ENCODE measurements at places on chromosomes 2 and 18.

DNA sequence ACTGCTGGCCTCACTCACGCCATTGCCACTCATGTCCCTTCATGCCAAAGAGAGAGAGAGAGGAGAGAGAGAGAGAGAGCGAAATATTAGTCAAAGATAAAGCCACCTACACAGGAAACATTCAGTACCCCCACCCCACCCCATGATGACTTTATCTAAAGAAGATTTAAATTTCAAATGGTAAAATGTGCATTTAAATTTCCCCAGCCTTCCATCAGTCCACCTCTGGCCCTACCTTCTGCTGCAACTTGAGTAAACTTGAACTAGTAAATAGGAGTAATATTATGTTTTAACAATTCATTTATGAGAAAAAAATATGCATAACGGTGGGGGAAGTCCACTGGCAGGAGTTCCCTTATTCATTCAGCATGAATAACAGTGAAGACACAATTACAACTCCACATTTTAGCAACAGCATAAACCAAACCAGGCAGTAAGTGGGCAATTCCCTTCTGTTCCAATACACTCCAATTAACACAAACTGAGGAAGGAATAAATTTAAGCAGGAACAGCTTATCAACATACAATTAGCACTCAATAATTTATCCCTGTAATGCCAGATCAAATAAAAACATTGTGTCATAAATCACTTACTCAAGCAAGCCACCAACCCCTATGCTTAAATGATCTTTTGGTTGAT lies 264.2 kb downstream of the LNPK start:
- DNase-seq, result no peak

DNA sequence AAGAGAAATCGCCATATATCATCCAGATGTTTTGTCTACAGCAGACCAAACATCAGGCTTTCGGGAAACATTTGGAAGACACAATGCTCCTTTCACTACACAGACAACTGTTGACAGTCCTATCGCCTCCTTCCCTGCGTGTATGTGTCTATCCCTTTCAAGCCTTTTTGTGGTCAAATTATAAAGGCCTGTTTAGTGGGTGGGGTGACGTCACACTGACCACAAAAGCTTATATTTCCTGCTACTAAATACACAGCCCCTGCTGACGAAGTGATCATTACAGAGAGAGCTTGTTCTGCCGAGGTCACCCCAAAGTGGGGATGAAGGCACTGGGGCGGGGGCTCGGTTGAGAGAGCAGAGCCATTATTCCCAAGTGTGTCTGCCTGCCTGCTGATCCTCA lies 302.7 kb upstream of the TNP1 start:
- no peak for DNase-seq

DNA sequence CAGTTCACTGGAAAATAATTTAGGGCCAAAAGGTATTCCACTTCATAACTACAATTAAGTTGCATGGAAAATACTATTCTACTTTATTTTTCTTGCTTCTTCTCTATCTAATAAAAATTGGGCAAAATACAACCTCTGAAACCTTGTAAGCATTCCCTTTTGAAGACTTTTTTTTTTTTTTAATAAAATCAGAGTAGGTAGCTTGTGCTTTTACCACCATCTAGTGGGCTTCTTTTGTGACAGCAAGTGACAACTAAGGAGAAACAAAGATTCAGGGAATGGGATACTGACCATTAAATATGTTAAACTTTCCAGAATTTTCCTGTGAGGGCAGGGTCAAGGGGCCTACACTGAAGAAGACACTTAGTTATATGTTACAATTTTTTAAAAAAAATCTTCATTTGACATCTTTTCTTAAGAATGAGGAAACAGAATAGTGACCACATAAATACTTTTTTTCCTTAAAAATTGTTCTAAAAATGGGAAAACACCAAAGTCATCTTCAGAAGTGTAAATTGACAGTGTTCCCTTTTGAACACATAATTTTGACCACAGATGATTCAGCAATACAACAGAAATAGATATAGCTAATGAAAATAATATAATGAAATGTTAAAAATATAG lies 1183.2 kb upstream of the ACVR2A start:
- DNase-seq, result peak; percentile 17

- peak; percentile 49 for DNase-seq
These were observed at the start of gene RNF144A for GRCh38 chr2:6917071-6917760. Gene RNF144A, plus strand, starts transcription at chr2:6917412. Its CDS starts 79,515 bp downstream, at chr2:6996927.

GRCh38 chr18:79523206-79523735 lies 127.5 kb downstream of the NFATC1 start:
- DNase-seq, result no peak

- DNase-seq, result peak; percentile 67
These were observed 6.2 kb upstream of the TMEM87B start for GRCh38 chr2:112048887-112049286.

DNA sequence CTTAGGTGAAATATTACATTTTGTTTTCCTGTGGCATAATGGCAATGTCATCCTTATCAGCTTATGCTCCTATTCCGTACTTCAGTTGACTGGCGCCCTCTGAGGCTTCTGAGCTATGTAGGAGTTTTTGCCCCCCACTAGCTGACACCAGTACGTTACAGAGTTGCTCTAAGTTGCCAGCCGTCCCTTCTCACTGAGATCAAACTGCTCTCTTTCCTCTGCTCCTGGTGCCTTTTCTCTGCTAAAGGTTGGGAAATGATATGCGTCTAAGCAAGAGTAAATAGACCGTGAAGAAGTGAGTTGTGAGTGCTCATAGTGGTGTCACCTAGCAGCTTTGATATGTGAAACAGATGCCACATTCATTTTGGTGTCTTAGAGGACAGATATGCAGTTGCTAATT lies 99.2 kb downstream of the RAPGEF4 start:
- no peak for DNase-seq

GRCh38 chr2:108934583-108935245 lies 54.3 kb downstream of the EDAR start:
- DNase-seq, result no peak

DNA sequence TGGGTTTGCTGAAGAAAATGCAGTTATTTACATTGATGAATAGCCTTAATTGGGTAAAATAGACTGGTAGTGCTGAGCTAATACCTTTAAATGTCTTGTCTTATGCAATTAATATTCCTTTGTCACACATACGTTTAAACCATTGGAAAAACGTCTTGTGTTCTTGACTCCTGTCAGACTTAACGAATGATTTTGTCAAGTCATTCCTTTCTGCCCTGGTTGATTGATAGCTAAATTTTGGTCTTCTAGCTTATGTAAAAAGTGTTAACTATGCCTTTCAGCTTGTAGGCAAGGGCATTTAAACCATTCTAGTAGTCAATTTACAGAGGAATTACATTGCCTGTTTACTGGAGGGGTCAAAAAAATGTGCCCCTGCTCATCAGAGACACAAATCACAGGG lies 105.8 kb upstream of the LRRTM1 start:
- DNase-seq, result no peak

DNA sequence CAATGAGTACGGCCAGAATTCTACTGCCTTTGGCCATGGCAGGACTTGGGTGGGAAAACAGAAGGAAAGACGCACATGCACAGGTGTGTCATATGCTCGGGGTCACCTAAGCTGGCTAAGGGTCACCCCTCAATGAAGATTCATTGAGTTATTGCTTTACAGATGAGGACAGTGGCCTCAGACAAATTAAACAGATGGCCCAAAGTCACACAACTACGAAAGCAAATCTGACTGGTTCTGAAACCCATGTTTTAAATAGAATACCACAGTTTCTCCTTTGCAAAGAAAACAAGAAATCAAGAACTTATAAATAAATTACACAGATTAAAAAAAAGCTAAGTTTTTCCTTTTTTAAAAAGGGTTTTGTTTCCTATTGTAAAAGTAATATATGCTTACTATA lies 70.5 kb downstream of the ID2 start:
- no peak for DNase-seq

DNA sequence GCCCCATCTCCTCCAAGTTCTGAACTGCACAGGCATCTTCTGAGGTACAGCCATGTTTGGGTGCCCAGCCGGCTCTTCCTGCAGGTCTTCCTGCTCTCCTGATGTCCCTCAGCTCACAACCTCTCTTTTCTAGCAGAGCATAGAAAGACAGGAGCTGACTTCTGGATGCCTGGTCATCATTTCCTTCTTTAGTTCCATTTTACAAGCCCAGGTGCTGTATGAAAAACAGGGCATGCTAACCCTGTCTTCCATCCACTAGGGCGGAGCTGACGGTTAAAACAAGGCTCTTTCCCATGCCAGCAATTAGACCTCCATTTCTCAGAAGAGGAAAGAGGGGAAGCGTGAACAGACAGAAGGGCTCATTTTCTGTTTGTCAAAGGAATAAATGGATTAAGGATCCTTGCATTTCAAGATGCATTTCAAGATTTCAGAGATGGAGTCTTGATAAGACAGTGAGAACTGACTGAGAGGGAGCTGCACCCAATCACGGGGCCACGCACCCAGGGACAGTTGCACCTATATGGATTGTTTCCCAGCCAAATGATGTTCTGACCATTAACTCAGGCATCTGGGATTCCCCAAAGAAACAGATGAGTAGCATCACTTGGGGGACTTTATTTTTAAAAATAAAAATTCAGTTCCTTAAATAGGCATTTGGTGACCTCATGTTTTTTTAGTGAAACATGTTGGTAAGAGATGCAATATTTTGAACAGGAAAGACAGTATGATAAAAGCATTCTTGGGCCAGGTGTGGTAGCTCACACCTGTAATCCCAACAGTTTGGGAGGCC lies 45.8 kb upstream of the EML6 start:
- DNase-seq, result no peak

DNA sequence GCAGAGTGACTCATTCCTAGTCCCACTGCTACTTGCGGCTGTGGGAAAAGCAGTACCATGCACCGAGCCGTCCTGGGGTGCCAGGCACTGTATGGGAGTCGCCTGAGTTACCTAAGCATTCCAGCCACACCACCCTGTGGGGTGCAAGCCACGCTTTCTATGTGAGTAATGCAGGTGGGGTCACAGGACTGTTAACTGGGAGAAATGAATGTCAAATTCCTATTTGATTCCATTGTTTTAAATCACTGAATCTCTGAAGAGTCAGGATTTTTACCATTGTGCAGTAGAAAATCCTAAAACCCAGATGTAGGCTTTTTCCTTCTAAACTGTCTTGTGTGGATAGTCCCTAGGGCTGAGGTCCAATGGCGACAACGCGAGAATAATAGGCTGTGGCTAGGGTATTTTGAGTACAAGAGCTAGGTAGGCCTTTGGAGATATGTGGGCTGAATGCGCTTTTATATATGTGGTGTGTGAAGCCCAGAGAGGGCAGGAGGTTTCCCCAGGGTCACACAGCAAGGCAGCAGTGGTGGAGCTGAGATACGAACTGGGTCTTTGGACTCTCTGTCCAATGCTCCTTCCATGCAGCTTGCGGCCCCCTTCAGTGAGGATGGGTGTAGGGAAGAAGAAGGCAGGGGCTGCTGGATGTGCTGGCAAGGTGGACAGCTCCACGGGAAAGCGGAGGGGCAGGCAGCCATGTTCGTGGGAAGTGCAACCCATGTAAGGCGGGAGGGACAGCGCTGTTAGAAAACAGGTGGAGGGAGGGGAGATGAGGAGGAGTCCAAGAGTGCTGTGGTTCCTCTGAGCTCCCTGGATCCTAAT lies 83.2 kb downstream of the DDX1 start:
- DNase-seq, result no peak

DNA sequence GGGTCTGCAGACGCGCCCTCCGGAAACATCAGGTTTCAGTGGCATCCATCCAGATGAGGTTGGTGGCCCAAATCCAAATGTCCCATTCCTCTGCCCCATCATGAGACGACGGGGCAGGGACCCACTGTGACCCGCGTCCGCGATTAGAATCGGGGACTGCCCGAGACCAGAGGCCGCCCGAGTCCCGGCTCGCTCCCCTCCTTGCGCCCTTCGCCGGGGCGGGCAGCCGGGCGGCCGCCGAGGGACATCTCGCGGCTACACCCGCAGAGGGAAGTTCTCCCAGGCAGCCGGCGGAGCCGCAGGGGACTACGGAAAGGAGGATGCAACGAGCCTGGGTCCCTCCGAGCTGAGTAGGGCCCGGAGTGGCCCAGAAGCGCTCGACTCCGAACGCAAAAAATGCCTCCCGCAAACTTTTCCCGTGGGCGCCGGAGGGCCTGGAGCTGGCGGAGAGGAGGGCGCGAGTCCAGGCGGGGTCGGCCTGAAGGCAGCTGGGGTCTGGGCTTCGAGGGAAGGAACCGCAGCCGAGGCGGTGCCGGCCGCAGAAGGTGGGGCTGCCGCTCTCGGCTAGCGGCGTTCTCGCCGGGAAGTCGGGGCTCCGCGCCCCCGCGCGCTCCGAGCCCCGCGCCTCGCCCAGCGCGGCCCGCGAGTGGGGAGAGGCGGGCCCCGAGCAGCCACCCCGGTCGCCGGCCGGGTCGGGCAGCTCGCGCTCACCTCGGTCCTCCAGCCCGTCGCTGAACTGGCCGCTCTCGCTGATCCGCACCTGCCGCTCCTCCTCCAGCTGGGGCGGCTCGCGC lies 580 bp downstream of the TMEM163 start:
- DNase-seq, result peak; percentile 22

DNA sequence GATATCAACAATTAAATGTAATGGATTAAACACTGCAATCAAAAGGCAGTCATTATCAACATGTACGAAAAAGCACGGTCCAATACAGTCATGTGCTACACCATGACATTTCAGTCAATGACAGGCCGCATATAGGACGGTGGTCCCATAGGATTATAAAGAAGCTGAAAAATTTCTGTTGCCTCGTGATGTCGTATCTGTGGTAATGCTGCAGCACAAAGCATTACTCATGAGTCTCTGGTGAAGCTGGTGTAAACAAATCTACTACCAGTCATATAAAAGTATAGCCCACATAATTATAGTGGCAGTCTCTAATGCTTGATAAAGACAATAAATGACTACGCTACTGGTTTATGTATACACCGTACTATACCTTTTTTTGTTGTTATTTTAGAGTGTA lies 58.4 kb downstream of the RABL2A start:
- no peak for DNase-seq

- DNase-seq, result no peak
These were observed 265.1 kb upstream of the SIX3 start for GRCh38 chr2:44676379-44676778.

DNA sequence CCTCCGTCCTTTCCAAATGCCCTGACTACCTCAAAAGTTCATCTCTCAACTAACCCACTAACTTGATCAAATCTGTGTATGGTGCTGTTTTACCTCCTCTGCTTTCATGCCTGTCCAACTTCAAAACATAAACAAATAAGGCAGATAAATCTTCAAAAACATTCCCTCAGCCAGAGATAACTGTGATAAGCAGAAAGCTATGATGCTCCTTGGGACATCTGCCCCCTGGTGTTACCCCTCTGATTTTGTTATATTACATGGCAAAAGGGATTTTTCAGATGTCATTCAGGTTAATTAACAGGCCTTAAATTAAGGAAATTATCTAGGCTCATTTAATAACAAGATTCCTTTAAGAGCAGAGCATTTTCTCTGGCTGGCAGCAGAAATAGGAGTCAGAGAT lies 810.8 kb upstream of the CHAC2 start:
- DNase-seq, result no peak

GRCh38 chr18:36580266-36580665 lies 248.5 kb downstream of the TPGS2 start:
- no peak for DNase-seq

DNA sequence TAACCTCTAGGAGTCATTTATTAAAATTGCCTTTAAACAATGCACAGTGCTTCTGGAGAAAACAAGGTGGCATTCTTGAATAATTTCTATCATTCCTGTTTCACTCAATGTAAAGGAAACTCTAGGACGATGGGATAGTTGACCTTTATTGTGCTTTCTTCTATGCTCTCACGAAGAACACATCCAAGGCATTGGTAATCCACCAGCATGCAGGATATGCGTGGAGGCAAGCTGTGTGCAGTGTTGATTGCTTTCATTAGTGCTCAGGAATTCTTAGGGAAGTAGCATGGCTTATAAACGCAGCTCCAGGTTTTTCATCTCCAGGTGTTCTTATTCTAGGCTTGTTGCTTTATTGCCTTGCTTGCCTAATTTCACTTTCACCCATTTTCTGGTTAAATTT lies 58.4 kb upstream of the CAVIN2 start:
- no peak for DNase-seq

All from muscle of arm (tissue), 14 donors.